Bronchial epithelial cell (primary cell): ENCODE measurements at places on chromosomes 2 and 18.

- peak; percentile 90 for DNase-seq
These were observed 5.2 kb downstream of the CNDP2 start for GRCh38 chr18:74501386-74501785.

DNA sequence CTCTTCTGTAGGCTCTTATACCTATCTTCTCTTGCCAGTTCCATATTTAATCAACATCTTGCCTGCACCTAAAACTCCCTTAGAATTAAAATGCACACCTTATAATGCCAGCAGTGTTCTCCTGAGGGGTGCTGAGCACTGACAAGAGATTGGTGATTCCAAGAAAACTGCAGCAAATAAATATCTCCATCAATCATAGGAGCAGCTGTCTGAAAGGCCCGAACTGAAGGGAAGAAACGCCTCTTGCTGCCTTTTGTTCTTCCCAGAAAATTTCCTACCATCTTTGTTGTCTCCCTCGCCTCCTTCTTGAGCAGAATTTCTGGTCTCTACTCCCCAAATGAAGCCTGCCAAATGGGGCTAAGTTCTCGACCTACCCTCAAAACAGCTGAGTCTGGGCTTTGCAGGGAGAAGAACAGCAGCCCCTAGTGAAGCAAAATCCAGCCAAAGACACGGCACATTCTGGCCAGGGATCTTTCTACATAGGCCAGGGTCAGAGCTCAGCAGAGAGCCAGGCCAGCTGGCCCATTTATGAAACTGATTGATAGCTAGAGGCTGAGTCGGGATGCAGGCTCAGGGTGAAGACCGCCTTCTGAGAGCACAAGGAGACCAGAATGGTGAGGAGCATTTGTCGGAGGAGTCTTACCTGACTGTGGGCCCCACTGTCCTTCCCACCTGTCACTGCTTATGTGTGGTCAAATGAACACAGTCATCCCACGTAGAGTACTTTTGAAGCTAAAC, 20.4 kb upstream of the TMEM247 start:
- no peak for DNase-seq

- DNase-seq: peak; percentile 88
These were observed 1.2 kb upstream of the CHMP1B start for GRCh38 chr18:11849841-11850634.

GRCh38 chr2:16250886-16251285, 310.5 kb downstream of the MYCN start:
- DNase-seq: peak; percentile 90

- DNase-seq: peak; percentile 84
These were observed 47.7 kb downstream of the PRKCE start for GRCh38 chr2:45699032-45699658.

GRCh38 chr2:68980956-68981355, 6.5 kb downstream of the GKN1 start:
- no peak for DNase-seq

- DNase-seq: no peak
These were observed 76.6 kb upstream of the ITGA4 start for GRCh38 chr2:181380581-181380980.

DNA sequence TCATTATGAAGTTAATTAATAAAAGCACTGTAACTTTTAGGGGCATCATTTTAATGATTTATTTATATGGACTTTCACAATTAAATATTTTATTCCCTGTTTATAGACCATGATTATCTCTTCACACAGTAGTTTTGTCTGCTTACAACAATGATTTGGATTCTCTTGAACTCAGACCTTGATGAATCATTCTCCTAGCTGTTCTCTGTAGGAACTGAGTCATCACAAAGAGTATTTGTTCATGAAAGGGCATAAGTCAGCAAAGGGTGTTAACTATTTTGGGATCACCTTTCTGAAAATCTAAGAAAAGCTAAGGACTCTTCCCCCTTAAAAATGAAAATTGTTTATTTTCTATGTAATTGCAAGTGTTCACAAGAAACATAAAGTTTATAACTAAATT, 461.1 kb upstream of the UBE2E3 start:
- peak; percentile 95 for DNase-seq
